ENCODE measurements at places on chromosomes 12 and 14.

GRCh38 chr12:4449851-4450221 is 4.2 kb upstream of the FGF6 start:
- DNase-seq, result no peak

DNA sequence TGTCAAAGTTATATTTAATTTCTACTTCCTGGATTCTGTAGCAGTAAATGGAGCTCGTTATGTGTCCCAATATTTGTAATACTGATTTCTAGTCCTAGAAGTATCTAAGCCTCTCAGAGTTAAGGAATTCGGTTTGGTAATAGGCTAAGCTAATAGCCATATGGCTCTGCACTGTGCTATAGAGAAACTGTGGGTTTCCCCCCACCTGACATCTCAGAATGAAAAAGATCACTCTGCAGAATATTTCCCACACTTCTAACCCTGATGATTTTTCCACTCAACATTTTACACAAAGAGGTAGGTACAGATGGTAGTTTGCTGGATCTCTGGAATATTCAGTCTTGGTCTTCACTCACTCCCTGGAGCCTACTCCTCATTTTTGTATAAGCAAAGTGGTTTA is 71.2 kb downstream of the BORCS5 start:
- no peak for DNase-seq

GRCh38 chr14:71336489-71337192 is 429.4 kb downstream of the PCNX1 start:
- no peak for DNase-seq

GRCh38 chr12:100512692-100513091 is 39.0 kb downstream of the NR1H4 start:
- DNase-seq, result no peak

DNA sequence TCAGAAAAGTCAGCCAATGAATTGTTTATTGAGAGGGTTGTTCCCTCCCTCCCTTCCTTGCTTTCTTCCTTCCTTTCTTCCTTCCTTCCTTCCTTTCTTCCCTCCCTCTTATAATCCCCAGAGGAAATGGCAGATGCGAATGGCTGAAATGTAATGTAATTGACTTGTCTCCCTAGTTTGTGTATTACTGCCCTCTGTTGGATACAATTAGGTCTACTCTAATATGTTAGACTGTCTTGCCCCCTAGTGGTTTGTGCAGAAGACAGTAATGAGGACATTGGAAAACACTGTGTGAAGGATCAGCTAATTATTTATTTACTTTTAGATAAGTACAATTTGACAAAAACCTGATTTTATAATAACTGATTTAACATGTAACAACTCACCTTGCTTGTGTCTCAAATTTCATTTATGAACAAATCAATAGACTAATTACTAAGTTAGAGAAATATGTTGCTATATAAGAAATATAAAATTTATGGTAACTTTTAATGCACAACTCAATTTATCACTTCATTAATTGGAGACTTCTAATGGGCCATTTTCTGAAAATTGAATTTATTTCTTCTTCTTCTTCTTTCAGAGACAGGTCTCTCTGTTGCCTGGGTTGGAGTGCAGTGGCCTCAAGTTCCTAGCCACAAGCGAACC is 229.8 kb upstream of the LRIG3 start:
- DNase-seq, result no peak

- no peak for DNase-seq
These were observed 513.1 kb downstream of the KCNH5 start for GRCh38 chr14:62532181-62532580.

DNA sequence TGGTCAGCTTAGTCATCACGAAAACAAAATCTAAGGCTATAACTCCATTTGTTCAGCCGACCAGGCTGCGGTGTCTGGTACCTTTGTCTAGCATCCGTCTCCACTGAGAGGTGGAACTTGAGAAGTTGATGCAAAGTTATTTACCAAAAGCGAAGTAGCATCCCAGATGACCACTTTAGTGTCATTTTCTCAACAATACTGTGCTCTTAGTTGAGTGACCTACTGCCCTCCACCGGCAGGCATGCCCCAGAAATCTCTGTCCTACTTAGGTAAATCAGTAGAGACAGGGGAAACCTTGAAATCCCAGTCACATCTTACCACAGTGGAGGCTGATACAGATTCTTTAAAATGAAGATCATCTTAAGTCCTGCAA is 1.3 kb upstream of the ST8SIA1 start:
- DNase-seq, result no peak

DNA sequence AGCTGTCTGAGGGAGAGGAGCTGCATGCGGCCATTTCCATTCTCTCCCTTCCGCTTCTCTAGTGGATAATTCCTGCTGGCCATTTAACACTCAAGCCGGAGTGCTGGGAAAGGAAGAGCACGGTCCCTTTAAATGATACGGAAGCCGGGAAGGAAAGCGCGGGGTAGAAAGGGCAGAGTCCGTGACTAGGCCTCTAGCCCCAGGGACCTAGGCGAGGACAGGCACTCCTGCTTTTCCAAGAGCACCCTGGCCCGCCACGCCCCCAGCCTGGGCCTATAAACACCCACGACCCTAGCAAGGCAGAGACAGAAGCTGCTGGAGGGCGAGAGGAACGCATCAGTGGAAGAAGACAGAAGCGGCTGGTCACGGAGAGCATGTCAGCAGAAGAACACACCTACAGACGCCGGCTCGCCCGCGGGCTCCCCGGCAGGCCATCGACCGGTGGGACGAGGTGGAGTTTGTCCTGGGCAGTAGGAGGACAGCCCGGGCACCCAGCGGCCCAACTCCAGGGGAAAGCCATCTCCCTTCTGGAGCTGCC is 1206.6 kb upstream of the TMEM132C start:
- no peak for DNase-seq

DNA sequence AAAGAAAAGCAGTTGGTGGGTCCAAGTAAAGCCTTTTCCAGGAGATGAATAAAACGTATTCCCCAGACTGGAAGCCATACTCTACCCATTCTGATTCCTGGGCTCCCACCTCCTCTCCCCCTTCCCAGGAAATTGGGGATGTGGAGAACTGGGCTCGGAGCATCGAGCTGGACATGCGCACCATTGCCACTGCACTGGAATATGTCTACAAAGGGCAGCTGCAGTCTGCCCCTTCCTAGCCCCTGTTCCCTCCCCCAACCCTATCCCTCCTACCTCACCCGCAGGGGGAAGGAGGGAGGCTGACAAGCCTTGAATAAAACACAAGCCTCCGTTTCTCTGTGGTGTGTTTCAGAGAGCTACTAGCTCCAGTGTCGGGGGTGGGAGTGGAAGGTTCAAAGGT is 822 bp upstream of the RDH5 start:
- no peak for DNase-seq

GRCh38 chr12:45408729-45409114 is 192.8 kb downstream of the ANO6 start:
- DNase-seq, result no peak

DNA sequence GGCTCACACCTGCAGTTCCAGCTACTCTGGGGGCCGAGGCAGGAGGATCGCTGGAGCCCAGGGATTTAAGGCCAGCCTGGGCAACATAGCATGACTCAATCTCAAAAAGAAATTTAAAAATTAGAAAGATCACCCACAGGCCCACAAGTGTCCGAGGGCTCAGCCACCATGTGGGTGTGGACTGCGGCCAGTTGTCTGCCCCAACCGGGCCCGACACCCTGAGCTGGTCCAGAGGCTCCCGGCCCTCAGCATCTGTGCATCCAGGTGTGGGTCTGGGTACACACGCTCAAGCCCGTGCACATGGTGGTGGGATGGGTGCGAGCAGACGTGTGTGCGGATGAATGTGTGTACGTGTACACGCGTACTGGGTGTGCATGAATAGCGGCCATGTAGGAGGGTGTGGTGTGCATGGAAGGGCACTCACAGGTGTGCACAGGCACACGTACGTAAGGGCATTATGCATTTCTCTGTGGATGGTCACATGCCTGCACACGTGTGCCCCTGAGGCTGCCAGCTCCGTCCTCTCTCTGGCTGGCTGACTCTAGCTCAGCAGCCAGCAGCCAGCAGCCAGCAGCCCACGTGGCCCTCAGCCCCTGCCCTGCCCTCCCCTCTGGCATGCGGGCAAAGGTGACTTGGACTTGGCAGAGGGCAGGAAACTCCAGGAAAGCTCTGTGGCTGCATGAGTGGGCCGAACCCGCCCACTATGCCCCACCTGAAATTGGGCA is 23.3 kb upstream of the NUDT14 start:
- no peak for DNase-seq

GRCh38 chr12:12088761-12089160 is 18.0 kb downstream of the BCL2L14 start:
- no peak for DNase-seq

- DNase-seq, result no peak
These were observed 48.7 kb upstream of the BCL11B start for GRCh38 chr14:99320621-99321235.

DNA sequence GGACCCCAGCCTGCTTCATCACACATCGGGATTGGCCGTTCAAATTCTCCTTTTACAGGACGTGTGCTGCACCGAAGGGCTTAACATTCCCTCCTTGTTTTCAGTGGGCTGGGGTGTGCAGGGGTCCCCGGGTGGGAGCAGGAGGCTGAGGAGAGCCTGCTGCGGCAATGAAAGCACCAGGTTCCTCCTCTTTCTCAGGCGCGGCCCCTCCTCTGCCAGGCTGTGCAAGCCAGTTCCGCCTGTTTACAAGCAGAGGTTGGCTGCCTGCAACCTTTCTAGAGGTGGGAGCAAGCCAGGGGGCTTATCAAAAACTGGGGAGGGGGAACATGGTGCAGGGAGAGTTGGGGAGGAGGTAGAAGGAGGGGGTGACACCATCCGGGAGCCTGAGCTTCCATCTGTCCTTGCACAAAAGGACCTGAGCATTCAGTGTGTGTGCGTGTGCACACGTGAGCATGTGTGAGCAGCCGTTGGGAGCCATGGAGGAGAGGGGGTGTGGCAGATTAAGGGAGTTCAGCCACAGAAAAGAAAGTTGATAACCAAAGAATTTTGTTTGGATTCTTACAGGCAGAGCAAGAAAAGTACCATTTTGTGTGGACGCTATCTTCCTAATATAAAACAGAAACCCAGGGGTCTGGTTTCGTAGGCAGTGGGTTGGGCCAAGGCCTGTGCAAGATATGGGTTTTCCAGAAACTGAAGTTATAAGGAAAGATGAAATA is 108.8 kb upstream of the RFLNA start:
- no peak for DNase-seq

DNA sequence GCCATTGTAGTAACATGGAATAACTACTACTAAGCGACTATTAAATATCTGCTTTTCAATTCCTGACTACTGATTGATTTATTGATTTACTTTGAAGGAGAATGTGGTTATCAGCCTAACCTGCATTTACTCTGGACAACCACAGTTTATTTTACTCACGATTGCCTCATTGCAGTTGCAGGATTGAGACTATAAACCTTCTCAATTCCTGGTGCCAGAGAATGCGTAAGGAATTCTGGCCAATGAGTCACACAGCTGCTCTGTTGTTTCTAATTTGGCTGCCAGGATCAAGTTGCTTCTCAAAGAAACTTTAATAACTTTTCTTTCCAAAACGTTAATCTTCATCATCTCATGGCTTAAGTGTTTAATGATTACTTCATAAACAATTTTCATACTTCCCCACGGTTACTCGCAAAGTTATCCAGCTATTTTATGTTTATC is 13.1 kb upstream of the TMTC1 start:
- no peak for DNase-seq

DNA sequence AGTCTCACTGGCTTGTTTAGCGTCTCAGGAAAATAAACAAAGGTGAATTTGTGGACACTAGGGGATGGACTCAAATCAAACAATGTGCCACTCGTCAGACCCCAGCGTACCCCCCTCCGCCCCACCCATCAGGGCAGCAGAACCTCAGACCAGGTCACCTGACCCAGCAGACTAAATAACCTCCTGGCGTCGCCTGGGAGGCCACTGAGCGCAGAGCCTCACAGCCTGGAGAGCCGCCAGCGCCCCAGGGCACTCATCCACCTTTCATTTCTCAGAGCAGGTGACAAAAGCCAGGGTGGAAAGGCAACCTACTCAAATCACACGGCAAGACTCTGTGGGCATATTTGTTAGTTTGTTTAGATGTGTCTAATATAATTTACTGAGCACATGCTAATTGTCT is 100.9 kb downstream of the DICER1 start:
- DNase-seq, result no peak

DNA sequence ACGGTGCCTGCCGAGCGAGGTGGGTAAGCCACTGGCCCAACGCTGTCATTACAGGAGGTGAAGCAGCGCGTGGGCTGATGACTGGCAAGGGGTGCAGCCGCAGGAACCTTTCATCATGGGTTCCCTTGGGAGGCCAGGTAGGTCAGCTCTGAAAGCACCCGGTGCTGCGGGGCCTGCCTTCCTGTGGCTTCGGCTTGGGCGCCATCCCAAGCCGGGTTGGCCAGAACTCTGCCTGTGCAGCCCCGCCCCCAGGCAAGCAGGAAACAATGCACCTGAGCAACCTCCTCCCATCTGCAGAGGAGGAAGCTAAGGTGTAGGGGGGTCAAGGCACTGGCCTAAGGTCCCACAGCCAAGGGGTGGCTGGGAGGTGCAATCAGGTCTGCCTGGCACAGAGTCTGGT is 20.0 kb upstream of the HHIPL1 start:
- no peak for DNase-seq

- no peak for DNase-seq
These were observed 40.1 kb upstream of the DDHD1 start for GRCh38 chr14:53193193-53193592.

DNA sequence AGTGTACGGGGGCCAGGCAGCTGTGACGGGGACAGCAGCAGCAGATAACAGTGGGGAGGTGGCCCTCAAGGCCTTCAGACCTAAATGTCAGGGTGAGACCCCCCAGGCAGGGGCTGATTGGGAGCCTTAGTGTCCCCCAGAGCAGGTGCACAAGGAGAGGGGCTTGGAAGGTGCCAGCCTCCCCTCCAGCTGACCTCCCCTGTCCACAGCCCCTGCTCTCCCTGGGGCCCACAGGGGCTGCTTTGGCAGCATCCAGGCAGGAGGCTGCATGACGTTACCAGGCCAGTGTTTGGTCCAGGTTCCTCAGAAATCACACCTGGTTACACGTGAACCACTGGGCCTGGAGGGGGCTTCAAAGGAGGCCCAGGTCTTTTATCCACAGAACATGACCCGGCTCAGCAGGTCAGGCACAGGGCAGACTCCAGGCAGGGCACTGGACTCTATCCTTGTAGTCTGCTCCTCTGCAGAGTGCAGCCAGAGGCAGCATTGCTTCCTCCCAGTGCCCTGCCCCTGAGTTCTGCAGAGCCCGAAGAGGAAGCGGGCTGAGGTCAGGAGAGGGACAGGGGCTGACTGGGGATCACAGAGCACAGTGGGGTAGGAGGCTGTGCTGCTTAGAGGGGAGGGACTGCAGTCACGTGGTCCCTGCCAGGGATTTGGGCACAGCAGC is 2.6 kb upstream of the TRMT61A start:
- DNase-seq, result no peak

- DNase-seq, result no peak
These were observed 202.7 kb upstream of the BCL2L14 start for GRCh38 chr12:11868027-11868426.

Measured in CD8-positive, alpha-beta T cell (primary cell).